Glutamatergic neuron (in vitro differentiated cells): ENCODE measurements at places on chromosomes 16 and 17.

DNA sequence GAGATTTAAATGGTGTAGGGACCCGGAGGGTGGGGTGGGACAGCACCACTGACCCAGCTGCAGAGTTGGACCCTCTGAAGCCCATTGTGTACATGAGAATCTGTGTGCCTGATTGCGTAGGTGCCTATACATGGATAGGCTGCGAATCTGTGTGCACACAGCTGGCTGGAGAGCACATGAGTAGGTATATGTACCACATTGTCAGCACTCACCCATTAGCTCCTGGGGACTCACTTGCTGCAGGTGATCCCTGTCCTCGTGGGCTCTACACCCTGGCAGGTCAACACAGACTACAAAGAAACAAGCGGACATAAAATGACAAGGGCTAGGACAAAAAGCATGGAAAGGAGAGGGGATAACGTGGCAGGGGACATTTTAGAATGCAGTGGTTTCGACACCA lies 11.3 kb upstream of the CETP start:
- no peak for DNase-seq

DNA sequence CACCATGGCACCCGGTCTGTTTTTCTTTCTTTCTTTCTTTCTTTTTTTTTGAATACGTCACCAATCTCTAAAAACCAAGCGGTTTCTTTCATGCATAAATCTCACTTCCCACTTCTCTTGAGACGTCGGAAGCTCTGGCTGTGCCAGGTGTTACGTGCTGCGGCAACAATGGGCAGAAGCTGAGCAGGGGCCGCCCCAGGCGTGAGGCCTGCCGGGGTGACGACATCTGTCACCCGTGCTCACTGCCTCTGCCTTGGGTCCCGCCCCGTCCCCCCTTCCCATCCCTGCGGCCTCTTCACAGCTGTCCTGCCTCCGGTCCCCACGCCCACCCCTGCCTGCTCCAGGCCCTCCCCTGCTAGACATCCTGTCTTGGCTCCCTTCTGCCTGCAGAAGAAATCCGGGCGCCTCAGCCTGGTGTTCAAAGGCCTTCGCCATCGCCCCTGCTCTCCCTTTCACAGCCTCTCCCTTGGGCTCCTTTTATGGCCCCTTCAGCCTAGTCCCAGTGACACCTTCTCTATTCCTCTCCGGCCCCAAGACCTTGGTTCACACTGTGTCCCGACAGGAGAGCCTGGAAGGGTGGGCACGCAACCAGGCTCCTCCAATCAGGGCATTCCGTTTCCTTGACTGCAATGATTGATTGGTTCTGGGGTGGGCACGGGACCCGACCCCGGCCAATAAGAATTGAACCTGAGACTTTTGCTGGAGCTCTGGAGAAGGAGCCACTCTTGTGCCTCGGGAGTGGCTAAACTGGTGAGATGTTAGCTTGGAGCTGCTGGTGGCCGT lies 4.8 kb downstream of the P2RX1 start:
- DNase-seq, result peak; percentile 81

GRCh38 chr16:50396761-50397535 lies 28.2 kb upstream of the BRD7 start:
- DNase-seq, result no peak

DNA sequence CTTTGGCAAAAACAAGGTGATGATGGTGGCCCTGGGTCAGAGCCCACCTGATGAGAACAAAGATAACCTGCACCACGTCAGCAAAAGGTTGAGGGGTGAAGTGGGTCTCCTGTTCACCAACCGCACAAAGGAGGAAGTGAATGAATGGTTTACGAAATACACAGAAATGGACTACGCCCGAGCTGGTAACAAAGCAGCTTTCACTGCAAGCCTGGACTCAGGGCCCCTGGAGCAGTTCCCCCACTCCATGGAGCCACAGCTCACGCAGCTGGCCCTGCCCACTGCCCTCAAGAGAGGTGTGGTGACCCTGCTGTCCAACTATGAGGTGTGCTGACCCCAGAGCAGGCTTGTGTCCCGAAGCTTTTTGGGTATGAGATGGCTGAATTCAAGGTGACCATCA lies 29.7 kb upstream of the DLX4 start:
- no peak for DNase-seq

DNA sequence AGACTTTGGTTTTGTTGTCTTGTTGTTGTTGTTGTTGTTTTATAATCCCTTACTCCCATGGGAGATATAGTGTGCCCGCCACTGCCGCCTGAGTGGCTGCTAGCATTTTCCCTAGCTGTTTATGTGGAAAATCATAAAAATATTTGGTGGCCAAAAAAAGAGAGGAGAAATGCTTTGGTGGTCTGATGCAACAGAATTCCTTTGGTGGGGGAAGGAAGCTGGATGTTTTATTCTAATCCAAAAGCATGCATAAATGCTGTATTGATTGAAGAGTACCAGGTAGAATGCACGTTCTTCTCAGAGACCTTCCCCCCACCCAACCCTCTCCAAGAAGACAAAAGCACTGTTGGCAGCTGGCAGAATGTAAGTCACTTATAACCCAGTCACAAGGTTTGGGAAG lies 93.2 kb downstream of the C17orf67 start:
- DNase-seq, result no peak

- no peak for DNase-seq
These were observed 20.6 kb downstream of the QPRT start for GRCh38 chr16:29699324-29700219.

GRCh38 chr17:40864661-40865390 lies 2.2 kb downstream of the KRT12 start:
- DNase-seq, result no peak
